ENCODE measurements at places on chromosomes 5 and 9. TPM values are rescaled to one million over a fixed set of nuclear protein-coding genes. Genes with fewer than 3 reads are reported as not detected.

TENT4A gene
- total RNA-seq = 8.1 TPM

PCDHGA10 gene
- total RNA-seq = 4.3 TPM

AIF1L gene
- total RNA-seq = under 0.01 TPM

MYO10 gene
- 105 TPM for total RNA-seq

ANKRD31 gene
- 0.14 TPM for total RNA-seq

SPAG8 gene
- 1.2 TPM for total RNA-seq

PSD2 gene
- under 0.01 TPM for total RNA-seq

SLC6A3 gene
- total RNA-seq = not detected

AQP7 gene
- total RNA-seq = 0.09 TPM

ZFP37 gene
- total RNA-seq = 2.3 TPM

IFNA2 gene
- total RNA-seq = not detected
